ENCODE measurements at places on chromosomes 4 and X.
A peak's percentile ranks its signal among the peaks of the same experiment; 100 is the strongest.

GRCh38 chr4:183960046-183960420, 54.9 kb downstream of the STOX2 start:
- no peak for DNase-seq
- H3K27ac ChIP-seq: no peak overlapping the region
- no peak overlapping the region for H3K4me3 ChIP-seq
- H3K36me3 ChIP-seq: no peaks in the 10 kb centered on the region

GRCh38 chr4:82833696-82834313, 35.2 kb upstream of the SCD5 start:
- no peak overlapping the region for H3K4me3 ChIP-seq
- H3K27me3 ChIP-seq: no peaks in the 10 kb centered on the region
- H3K27ac ChIP-seq: no peak overlapping the region
- H3K36me3 ChIP-seq: peaks cover 4% of the 10 kb centered on the region

DNA sequence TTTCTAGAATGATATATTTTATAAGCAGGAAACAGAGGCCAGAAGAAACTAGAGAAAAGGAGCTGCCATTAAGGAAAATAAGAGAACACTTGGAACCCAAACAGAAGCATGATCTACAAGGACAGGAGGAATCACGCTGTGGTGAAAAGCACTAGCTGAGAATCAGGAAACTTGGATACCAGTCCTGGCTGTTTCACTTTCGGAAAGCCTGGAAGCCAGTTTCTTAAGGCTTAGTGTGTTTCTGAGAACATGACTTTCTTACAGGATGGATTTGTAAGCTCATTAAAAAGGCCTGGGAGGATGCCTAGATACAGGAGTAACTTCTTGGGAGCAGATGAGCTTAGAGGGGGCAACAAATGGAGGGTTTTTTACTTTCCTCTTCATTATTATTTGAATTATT, 36.9 kb downstream of the TLL1 start:
- H3K36me3 ChIP-seq: no peaks in the 10 kb centered on the region
- no peak for DNase-seq
- H3K4me3 ChIP-seq: no peak overlapping the region
- no peaks in the 10 kb centered on the region for H3K4me1 ChIP-seq

DNA sequence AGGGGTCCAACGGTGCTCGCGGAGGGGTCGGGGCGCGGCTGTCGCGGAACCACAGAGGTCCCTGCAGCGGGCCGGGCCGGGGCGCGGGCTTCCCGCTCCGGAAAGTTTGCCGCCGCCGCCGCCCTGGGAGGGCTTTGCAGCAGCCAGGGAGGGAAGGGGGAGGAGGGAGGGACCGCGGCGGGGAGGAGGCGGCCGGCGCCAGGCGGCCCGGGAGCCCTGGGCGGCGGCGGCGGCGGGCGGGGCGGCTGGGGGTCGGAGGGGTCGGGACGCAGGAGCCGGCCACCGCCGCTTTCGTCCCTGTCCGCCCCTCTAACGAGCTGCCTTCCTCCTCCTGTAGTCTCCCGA, 375 bp downstream of the FGFR3 start:
- peak; percentile 34 for DNase-seq
- peaks cover 2% of the 10 kb centered on the region for H3K4me1 ChIP-seq

GRCh38 chrX:11591723-11592346, 73.9 kb downstream of the ARHGAP6 start:
- H3K27ac ChIP-seq: no peak overlapping the region
- no peak for DNase-seq
- H3K27me3 ChIP-seq: peaks cover 14% of the 10 kb centered on the region
- peaks cover 2% of the 10 kb centered on the region for H3K36me3 ChIP-seq
- H3K4me1 ChIP-seq: peaks cover 3% of the 10 kb centered on the region
- H3K4me3 ChIP-seq: no peak overlapping the region

- H3K27me3 ChIP-seq: peaks cover 8% of the 10 kb centered on the region
- peaks cover 2% of the 10 kb centered on the region for H3K4me1 ChIP-seq
- H3K27ac ChIP-seq: no peak overlapping the region
- no peaks in the 10 kb centered on the region for H3K36me3 ChIP-seq
- no peak for DNase-seq
These were observed 85.6 kb upstream of the KIT start for GRCh38 chr4:54572152-54572542.

GRCh38 chr4:13118633-13119032, 365.5 kb downstream of the RAB28 start:
- no peak overlapping the region for H3K4me3 ChIP-seq
- no peaks in the 10 kb centered on the region for H3K4me1 ChIP-seq
- no peaks in the 10 kb centered on the region for H3K36me3 ChIP-seq
- no peak overlapping the region for H3K27ac ChIP-seq
- DNase-seq: no peak
- no peaks in the 10 kb centered on the region for H3K27me3 ChIP-seq

- no peaks in the 10 kb centered on the region for H3K36me3 ChIP-seq
- no peaks in the 10 kb centered on the region for H3K27me3 ChIP-seq
These were observed 364.0 kb downstream of the TMA16 start for GRCh38 chr4:163858515-163858914.

GRCh38 chrX:78659955-78660354, 827 bp upstream of the RTL3 start:
- no peaks in the 10 kb centered on the region for H3K36me3 ChIP-seq
- no peaks in the 10 kb centered on the region for H3K27me3 ChIP-seq
- H3K4me1 ChIP-seq: peaks cover 2% of the 10 kb centered on the region
- DNase-seq: no peak
- H3K27ac ChIP-seq: no peak overlapping the region

GRCh38 chr4:56220261-56220660, 167.0 kb downstream of the AASDH start:
- H3K27ac ChIP-seq: no peak overlapping the region
- peaks cover 43% of the 10 kb centered on the region for H3K27me3 ChIP-seq
- no peak for DNase-seq

DNA sequence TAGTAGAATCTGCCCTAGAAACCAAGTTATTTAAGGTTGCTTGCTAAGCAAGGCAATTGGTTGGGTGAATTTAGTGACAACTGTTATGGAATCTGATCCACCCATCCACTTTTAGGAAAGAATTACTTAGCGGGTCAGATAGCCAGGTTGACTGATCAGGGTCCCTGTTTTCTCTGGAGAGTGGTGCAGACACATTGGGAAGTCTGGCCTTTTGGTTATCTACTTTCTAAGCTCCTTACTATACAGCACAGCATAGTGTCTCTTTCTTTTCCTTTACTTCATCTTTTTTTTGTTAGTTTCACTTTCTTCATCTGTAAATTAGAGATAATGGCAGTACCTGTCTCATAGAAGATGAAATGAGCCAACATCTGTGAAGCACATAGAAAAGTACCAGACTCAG, 7.4 kb downstream of the HERC3 start:
- no peak for DNase-seq
- H3K36me3 ChIP-seq: peaks cover 3% of the 10 kb centered on the region
- H3K27ac ChIP-seq: peak overlapping the region; percentile 80
- H3K4me1 ChIP-seq: peaks cover 48% of the 10 kb centered on the region

DNA sequence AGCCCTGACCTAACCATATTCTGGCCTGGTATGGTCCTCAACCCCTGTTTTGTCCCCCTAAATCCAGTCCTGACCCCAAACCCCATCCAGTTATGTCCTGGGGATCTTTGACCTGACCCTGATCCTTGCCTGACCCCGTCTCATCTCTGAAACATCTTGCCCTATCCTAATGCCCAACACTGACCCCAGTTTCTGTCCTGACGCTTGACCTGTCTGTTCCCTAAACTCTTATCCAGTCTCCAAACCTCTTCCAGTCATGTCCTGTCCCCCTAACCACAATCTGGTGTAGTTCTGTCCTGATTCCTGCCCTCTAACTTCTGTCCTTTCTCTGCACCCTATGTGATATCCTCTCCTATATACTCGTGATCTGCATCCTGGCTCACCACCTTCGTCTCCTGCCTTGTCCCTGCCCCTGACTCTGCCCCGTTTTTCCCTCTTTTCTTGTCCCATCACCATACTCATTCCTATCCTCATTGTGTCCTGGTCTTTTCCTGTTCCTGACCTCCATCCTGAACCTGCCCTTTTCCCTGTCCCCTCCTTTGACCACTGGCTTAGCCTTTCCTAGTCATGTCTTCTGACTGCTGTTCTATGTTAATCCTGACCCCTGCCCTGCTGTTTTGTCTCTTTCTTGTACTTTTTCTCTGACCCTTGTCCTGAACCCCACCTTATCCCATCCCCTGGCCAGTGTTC, 4.6 kb upstream of the CCDC120 start:
- no peak for DNase-seq
- no peaks in the 10 kb centered on the region for H3K36me3 ChIP-seq
- peak overlapping the region; percentile 78 for H3K4me3 ChIP-seq

- H3K36me3 ChIP-seq: peaks cover 6% of the 10 kb centered on the region
- DNase-seq: no peak
- no peaks in the 10 kb centered on the region for H3K27me3 ChIP-seq
- H3K27ac ChIP-seq: peak overlapping the region; percentile 21
- H3K4me3 ChIP-seq: no peak overlapping the region
These were observed 3.0 kb downstream of the CISD2 start for GRCh38 chr4:102871772-102872171.

GRCh38 chr4:30989508-30989907, 269.3 kb downstream of the PCDH7 start:
- no peaks in the 10 kb centered on the region for H3K4me1 ChIP-seq
- H3K36me3 ChIP-seq: no peaks in the 10 kb centered on the region
- no peak for DNase-seq

DNA sequence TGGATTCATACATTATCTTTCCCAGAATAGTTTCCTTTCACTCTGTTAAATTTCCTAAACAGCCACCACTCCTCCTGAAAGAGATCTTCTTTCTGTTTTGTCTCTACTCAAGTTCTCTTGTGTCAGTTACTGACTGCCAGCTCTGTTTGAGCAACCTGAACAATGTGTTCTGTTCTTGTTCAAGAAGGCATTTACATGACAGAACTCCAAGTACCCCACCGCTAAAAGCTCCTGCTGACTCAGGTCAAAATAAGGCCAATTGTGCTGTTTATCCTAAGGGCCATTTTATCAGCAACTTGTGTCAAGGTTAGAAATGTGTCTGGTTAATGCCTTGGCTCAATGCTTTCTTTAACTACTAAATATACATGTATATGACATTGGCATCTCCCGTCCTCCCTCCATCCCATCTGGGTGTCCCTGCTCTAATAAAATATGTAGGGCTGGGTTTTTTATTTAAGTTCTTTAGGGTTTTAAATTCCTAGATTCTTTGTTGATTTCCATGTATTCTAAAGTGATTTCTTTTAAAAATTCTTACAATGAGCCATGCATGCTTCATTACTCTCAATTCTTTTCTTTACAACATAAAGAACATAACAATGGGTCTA, 144.3 kb upstream of the PAQR3 start:
- no peak overlapping the region for H3K27ac ChIP-seq
- H3K4me3 ChIP-seq: no peak overlapping the region
- no peaks in the 10 kb centered on the region for H3K27me3 ChIP-seq
- H3K4me1 ChIP-seq: no peaks in the 10 kb centered on the region
- no peak for DNase-seq
- no peaks in the 10 kb centered on the region for H3K36me3 ChIP-seq

DNA sequence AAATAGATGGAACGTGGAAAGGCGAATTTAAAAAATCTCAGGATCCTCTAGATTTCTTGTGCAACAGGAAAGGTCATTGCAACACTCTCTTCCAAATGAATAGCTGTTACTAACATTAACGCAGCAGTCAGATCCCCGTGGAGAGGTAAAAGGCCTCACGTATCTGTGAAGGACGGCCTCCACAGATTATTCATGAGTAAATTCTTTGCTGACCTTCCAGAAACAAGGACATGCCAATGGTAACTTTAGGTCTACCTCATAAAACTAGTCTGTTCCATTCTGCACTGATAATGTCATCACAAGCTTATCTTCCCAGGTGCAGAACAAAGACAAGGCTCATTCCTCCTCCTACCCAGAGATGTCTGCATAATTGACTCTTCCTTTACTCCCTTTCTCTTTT, 16.1 kb upstream of the REPS2 start:
- DNase-seq: no peak
- no peak overlapping the region for H3K27ac ChIP-seq
- no peak overlapping the region for H3K4me3 ChIP-seq
- H3K4me1 ChIP-seq: peaks cover 2% of the 10 kb centered on the region

- peaks cover 60% of the 10 kb centered on the region for H3K27me3 ChIP-seq
- peaks cover 3% of the 10 kb centered on the region for H3K4me1 ChIP-seq
- DNase-seq: no peak
- H3K4me3 ChIP-seq: peak overlapping the region; percentile 61
- H3K36me3 ChIP-seq: no peaks in the 10 kb centered on the region
These were observed 21.2 kb downstream of the NKX3-2 start for GRCh38 chr4:13523105-13523477.

- peak overlapping the region; percentile 1 for H3K4me3 ChIP-seq
- H3K27me3 ChIP-seq: no peaks in the 10 kb centered on the region
- H3K36me3 ChIP-seq: peaks cover 5% of the 10 kb centered on the region
- no peak for DNase-seq
- peaks cover 43% of the 10 kb centered on the region for H3K4me1 ChIP-seq
- H3K27ac ChIP-seq: peak overlapping the region; percentile 24
These were observed 38.4 kb downstream of the FAM193A start for GRCh38 chr4:2574863-2575262.

- H3K4me3 ChIP-seq: no peak overlapping the region
- DNase-seq: no peak
- no peak overlapping the region for H3K27ac ChIP-seq
- H3K4me1 ChIP-seq: no peaks in the 10 kb centered on the region
- H3K27me3 ChIP-seq: no peaks in the 10 kb centered on the region
These were observed 239.1 kb downstream of the CHM start for GRCh38 chrX:85808217-85808616.

DNA sequence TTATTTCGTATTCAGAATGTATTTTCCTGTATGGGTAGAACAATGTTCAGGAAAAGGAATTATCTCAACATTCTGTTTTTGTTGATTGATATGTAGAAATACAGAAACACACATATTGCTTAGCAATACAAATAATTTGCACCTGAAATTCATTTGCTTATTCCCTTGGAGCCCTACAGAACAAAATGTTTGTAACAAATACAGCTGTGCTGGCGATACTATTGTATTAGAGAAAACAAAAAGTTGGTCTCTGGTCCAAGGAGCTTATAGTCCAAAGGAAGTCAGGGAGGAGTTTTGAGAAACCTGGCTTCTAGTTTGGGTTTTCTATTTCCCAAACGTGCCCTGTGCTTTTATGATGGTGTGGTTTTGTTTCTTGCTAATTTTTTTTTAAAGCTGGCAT, 37.8 kb upstream of the CAPN6 start:
- no peak overlapping the region for H3K27ac ChIP-seq
- no peak overlapping the region for H3K4me3 ChIP-seq
- no peaks in the 10 kb centered on the region for H3K27me3 ChIP-seq
- DNase-seq: no peak
- H3K36me3 ChIP-seq: no peaks in the 10 kb centered on the region

- DNase-seq: no peak
- no peaks in the 10 kb centered on the region for H3K36me3 ChIP-seq
- H3K4me1 ChIP-seq: peaks cover 20% of the 10 kb centered on the region
- H3K27ac ChIP-seq: no peak overlapping the region
These were observed 99.8 kb downstream of the PHKA2 start for GRCh38 chrX:18883961-18884765.
